Activated CD4-positive, CD25-positive, alpha-beta regulatory T cell treated with anti-CD3 and anti-CD28 coated beads, Interleukin-2, amount 50 U/mL, for 72 hours (primary cell): ENCODE measurements at places on chromosomes 7 and 10.

- DNase-seq = no peak
Observed at GRCh38 chr10:71753091-71753959, 20.0 kb downstream of the VSIR start.

GRCh38 chr10:42977032-42977416, 99.8 kb upstream of the RET start:
- DNase-seq = no peak

- no peak for DNase-seq
Observed at GRCh38 chr7:97697396-97697795, 34.5 kb upstream of the TAC1 start.

DNA sequence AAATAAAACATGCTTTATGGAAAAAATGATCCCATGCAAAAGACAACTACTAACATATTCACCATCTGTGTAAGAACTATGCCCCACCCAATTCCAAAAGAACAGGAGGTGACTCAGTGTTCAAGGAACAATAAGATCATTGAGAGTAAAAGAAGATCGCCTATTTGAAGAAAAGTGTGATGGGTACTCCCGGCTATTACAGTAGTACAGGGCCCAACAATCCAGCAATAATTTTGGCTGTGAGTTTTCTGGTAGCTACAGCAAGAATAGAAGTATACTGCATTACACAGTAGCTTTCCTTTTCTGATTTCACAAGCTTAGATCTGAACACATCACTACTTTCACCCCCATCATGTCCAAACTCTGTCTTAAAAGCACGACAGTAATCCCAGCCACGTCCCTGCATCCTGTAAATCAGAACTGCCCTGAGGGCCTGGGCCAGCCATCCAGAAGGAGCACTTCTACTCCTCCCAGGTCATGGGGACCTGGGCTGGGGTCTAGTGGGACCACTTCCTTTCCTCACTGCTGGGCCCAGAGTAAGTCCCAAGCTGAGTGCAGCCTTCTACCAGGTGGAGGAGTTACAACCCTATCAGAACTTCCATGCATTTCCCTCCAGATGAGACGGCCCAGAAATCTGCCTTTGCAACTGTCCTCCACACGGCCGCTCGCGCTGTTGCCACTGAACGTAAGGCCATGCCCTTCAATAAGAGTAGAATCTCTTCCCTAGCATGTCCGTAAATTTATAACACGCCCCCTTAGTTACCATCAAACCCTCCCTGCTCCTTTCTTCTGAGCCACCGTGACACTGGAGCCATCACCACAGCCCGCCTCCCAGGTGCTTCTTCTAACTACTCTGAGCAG, 7.9 kb downstream of the ESYT2 start:
- no peak for DNase-seq

- DNase-seq = no peak
Observed at GRCh38 chr10:102647443-102648268, 3.4 kb downstream of the TRIM8 start.

GRCh38 chr7:885893-886625, 9.7 kb downstream of the GET4 start:
- DNase-seq = no peak

DNA sequence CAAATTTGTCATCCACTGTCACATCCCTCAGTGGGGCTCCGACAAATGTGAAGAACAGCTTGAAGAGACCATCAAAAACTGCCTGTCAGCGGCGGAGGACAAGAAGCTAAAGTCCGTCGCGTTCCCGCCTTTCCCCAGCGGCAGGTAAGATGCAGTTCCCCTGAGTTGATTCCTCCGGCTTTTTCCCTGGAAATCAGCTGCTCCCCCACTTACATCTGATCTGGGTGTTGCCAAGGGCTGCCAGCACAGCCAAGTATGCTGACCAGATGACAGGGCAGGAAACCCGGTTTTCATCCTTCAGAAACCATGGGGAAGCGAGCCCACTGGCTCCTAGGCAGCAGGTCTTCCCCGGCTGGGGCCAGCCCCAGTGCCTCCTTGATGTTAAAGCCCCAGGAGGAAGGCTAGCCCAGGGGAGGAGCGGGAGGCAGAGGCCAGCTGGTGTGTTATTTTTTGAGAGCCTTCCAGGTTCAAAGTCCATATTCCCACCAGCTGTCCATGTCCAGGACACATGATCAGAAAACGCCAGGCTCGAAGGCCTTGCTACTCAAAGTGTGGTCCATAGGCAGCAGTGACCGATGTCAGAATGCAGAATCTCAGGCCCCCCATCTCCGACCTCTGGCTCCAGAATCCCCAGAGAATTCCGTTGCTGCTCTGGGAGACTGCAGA, 23.4 kb downstream of the AIFM2 start:
- DNase-seq = no peak

GRCh38 chr10:22629126-22629525, 85.3 kb downstream of the PIP4K2A start:
- DNase-seq = no peak

DNA sequence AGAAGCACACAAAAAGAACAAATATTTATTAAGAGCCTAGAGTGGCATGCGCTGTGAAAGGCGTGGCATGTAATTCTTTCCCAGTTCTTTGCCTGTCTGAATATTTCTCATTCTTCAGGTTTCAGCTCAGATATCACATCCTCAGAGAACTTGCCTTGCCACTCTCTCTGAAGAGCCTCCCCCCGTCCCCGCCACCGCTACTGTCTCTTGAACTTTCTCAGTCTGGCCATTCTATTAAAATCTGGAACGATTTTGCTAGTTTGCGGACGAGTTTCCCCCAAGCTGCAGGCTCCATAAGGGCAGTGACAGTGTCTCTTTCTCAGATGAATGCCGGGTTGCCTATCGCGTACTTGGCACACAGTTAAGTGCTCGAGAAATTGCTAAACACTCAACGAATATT, 787 bp upstream of the PLEKHA1 start:
- no peak for DNase-seq

DNA sequence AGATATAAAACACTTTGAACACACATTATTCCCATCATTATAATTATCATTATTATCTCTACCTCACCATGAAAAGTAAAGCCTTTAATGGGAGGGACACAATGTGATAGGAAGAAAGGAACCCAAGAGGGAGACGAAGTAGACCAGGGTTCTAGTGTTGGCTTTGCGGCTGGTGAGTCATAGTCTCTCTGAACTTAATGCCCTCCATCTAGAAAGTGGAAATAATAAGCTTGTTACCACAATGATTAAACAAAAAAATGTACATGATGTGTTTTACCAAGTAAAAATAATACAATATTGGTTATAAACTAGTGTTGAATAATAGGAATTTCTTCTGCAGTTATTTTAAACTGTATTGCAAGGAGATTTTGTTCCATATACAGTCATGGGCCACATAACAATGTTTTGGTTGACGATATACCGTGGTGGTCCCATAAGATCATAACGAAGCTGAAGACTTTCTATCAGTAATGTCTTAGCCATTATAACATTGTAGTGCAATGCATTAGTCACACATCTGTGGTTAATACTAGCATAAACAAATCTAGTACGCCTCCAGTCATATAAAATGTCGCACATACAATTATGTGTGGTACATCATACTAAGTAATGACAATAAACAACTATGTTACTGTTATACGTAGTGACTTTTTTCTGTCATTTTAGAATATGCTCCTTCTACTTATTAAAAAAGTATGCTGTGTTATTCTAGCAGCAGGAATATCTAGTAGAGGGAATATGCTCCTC, 450.6 kb upstream of the SORCS1 start:
- DNase-seq = no peak

DNA sequence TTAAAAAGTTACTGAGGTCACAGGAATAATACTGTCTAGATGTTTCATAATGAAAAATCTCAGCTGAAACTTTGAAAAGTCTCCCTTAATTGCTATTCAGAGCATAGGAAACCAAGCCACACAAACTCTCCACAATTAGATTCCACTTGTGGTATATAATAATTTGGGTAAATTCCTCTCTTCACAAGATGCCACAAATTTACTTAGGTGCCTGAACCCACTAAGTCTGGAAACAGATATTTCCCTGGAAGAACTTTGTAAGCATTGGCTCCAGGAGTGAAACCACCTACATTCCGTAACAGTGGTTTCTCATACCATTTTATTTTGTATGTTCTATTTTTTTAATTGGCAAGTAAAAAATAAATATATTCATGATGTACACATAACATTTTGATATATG, 493.4 kb downstream of the SEMA3D start:
- DNase-seq = no peak

GRCh38 chr7:38292442-38292841, 19.0 kb upstream of the TARP start:
- DNase-seq = no peak
